Pancreas (tissue), 10 donors: ENCODE measurements at places on chromosomes 7 and 10. TPM values are rescaled to one million over a fixed set of nuclear protein-coding genes. Genes with fewer than 3 reads are reported as not detected.

Gene SVOPL
- 0.56 TPM for total RNA-seq

Gene SKIDA1
- 0.74 TPM for total RNA-seq

Gene NACAD
- 1.4 TPM for total RNA-seq

Gene TAS2R38
- total RNA-seq = not detected

Gene AGBL3
- 4.1 TPM for total RNA-seq

Gene IFIT2
- total RNA-seq = 1.3 TPM

Gene GNGT1
- total RNA-seq = not detected

Gene SSC4D
- total RNA-seq = 3.6 TPM

Gene CYP3A7
- total RNA-seq = 0.20 TPM

Gene PTF1A
- total RNA-seq = 70.8 TPM

Gene STOX1
- 1.6 TPM for total RNA-seq

Gene TMEM178B
- 2.3 TPM for total RNA-seq

Gene HPS1
- total RNA-seq = 24.6 TPM

Gene GAD2
- 2.0 TPM for total RNA-seq

Gene UTF1
- not detected for total RNA-seq

Gene MET
- total RNA-seq = 21.9 TPM

Gene LEP
- total RNA-seq = 5.2 TPM

Gene ZNF736
- total RNA-seq = 5.3 TPM

Gene TFR2
- 1.0 TPM for total RNA-seq

Gene PON3
- 2.7 TPM for total RNA-seq

Gene ACADSB
- 13.6 TPM for total RNA-seq

Gene FGFBP3
- total RNA-seq = 0.72 TPM

Gene SLC29A4
- total RNA-seq = 15.7 TPM

Gene ELFN1
- total RNA-seq = 0.94 TPM

Gene SPDYE9
- not detected for total RNA-seq

Gene ALOX5
- 33.3 TPM for total RNA-seq

Gene EDRF1
- total RNA-seq = 10.1 TPM

Gene TMEM176B
- 20.9 TPM for total RNA-seq

Gene PAX4
- not detected for total RNA-seq
